ENCODE measurements at places on chromosomes 4 and X.

- no peak overlapping the region for H3K4me3 ChIP-seq
- no peak overlapping the region for H3K27ac ChIP-seq
- H3K4me1 ChIP-seq: peaks cover 16% of the 10 kb centered on the region
- H3K36me3 ChIP-seq: no peaks in the 10 kb centered on the region
- DNase-seq: no peak
- H3K27me3 ChIP-seq: no peaks in the 10 kb centered on the region
Measured at GRCh38 chr4:83109480-83110222, 4.9 kb downstream of the PLAC8 start.

DNA sequence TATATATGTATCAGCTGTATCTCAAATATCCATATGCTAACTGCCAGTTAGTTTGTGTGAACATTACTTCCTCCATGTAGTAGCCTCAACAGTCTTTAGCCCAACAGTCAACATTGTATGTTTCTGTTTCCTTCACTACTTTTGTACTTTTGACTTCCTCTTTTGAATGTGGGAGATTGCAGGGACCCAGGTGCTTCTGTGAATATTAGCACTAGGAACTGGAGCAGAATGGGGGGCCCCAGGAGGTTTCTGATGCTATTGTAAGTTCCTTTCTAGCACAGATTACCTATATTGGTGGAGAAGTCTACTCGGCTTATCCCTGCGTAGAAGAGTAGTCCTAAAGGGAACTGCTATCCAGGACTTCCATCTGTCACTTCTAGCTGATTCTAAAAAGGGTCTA is 2.3 kb downstream of the PLAC8 start:
- no peak overlapping the region for H3K4me3 ChIP-seq
- DNase-seq: no peak
- peaks cover 7% of the 10 kb centered on the region for H3K4me1 ChIP-seq

DNA sequence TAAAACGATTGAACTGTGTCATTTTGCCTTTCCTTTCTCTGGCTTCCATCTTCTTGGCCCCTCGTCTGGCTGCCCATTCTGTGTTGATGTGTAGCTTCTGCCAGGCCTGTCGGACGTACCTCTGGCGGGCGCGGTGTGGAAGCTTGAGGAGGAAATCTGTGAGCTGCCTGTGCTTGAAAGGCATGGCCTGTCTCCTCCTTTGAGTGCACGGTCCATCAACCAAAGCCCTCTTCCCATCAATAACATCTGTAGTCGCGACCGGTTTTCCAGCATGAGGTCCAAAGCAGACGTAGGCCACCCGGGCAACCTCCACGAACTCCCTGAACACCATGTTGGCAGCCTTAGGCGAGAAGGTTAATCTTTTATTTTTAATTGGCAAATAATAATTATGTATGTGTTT is 202.7 kb downstream of the CRLF2 start:
- no peaks in the 10 kb centered on the region for H3K36me3 ChIP-seq
- H3K27me3 ChIP-seq: no peaks in the 10 kb centered on the region
- DNase-seq: no peak
- no peak overlapping the region for H3K4me3 ChIP-seq
- no peaks in the 10 kb centered on the region for H3K4me1 ChIP-seq

- H3K27ac ChIP-seq: no peak overlapping the region
- H3K4me1 ChIP-seq: peaks cover 10% of the 10 kb centered on the region
- no peak overlapping the region for H3K4me3 ChIP-seq
- no peaks in the 10 kb centered on the region for H3K36me3 ChIP-seq
- DNase-seq: no peak
- H3K27me3 ChIP-seq: no peaks in the 10 kb centered on the region
Measured at GRCh38 chr4:5749568-5749967, 38.6 kb downstream of the EVC start.

GRCh38 chr4:1985294-1985693 is 23.5 kb downstream of the NELFA start:
- H3K27me3 ChIP-seq: no peaks in the 10 kb centered on the region
- no peak overlapping the region for H3K27ac ChIP-seq
- no peak for DNase-seq
- 0 out of 2 replicates have a peak, but pooled peaks cover 4% of the 10 kb centered on the region for H3K4me1 ChIP-seq
- no peak overlapping the region for H3K4me3 ChIP-seq
- H3K36me3 ChIP-seq: peaks cover 30% of the 10 kb centered on the region

GRCh38 chrX:38086451-38087215 is 80.3 kb downstream of the SYTL5 start:
- no peak for DNase-seq
- no peak overlapping the region for H3K27ac ChIP-seq
- H3K36me3 ChIP-seq: no peaks in the 10 kb centered on the region
- H3K27me3 ChIP-seq: no peaks in the 10 kb centered on the region
- H3K4me1 ChIP-seq: no peaks in the 10 kb centered on the region

GRCh38 chr4:88729146-88729760 is 31.6 kb upstream of the NAP1L5 start:
- H3K27me3 ChIP-seq: no peaks in the 10 kb centered on the region
- DNase-seq: no peak
- no peak overlapping the region for H3K4me3 ChIP-seq
- H3K27ac ChIP-seq: no peak overlapping the region
- H3K4me1 ChIP-seq: no peaks in the 10 kb centered on the region
- peaks cover 10% of the 10 kb centered on the region for H3K36me3 ChIP-seq

GRCh38 chr4:66574145-66574978 is 904.1 kb upstream of the EPHA5 start:
- H3K4me1 ChIP-seq: no peaks in the 10 kb centered on the region
- no peak for DNase-seq
- H3K27ac ChIP-seq: no peak overlapping the region
- no peaks in the 10 kb centered on the region for H3K27me3 ChIP-seq
- no peak overlapping the region for H3K4me3 ChIP-seq
